CD4-positive, alpha-beta T cell (primary cell): ENCODE measurements at places on chromosomes 3 and 15.

- DNase-seq = no peak
Measured at GRCh38 chr3:126746395-126747177, 42.5 kb downstream of the CHCHD6 start.

GRCh38 chr3:17032407-17033034, 147.8 kb downstream of the PLCL2 start:
- no peak for DNase-seq

- no peak for DNase-seq
Measured at GRCh38 chr3:197064771-197065170, 35.2 kb upstream of the MELTF start.

DNA sequence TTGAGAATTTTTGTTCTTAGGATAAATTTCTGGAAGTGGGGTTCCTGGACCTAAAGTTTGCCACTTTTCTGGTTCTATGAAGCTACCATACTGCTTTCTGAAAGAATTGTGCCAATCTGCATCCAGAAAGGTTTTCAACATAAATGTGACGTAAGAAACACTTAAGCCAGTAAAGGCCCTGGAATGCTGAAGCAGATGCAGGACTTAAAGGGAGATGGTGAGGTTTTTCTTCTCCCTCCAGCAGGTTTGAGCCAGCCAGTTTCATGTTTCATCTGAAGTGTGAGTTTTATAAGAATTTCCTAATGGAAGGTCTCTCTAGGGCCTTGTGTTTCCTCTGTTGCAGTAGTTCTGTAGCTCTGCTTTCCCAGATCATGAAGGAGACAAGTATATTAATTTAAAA, 33.1 kb downstream of the ZNF592 start:
- no peak for DNase-seq

GRCh38 chr3:122640437-122640999, 40.1 kb upstream of the PARP14 start:
- no peak for DNase-seq

- no peak for DNase-seq
Measured at GRCh38 chr3:126546549-126547239, 12.0 kb downstream of the C3orf22 start.

DNA sequence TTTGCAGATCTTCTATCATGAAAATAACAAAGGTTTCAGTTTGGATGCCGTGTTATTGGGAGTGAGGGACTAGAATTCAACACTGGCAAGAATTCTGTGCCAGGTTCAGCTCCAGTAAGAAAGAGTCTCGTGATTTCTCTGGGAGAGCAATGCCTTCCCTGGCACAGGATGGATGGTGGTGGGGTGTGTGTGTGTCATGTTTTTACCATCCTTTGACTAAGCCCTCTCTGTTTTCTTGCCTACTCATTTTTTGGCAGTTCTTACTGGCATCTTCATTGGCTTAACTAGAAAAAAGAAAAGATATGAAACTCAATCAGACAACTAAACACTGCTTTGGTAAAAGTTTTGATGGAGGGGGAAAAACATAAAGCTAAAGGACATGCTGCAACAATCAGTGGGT, 86.6 kb downstream of the FMN1 start:
- no peak for DNase-seq

- DNase-seq = no peak
Measured at GRCh38 chr3:42780398-42780797, 7.3 kb upstream of the CCDC13 start.

DNA sequence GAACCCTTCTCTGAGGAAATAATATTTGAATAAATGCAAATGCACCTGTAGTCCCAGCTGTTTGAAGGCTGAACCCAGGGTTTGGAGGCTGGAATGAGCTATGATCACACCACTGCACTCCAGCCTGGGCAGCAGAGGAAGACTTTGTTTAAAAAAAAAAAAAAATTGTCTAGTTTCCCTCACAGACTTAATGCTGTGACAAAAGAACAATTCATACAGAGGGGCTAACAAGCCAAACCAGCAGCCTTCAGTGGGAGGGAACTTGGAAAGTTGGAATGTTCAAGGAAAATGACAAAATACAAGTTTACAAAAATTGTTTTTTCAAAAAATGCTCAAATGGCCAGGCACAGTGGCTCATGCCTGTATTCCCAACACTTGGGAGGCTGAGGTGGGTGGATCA, 228.0 kb upstream of the CGNL1 start:
- DNase-seq = no peak

DNA sequence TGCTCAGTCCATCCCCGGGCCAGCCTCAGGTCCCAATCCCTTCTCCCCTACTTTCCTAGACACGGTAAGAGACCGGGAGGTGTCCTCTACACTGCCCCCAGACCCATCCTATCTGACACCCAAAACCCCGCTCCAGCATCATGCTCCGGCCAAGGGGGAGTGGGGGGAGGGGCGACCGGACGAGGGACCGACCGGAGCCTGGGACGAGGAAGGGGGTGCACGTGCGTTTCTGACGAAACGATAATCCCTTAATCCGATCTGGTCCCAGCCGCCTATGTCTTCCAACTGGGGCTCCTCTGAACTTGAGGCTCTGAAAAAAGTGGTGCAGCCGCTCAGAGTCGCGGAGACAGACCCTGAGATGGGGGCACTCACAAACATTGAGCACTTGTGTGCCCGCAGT, 494 bp downstream of the CPLX3 start:
- no peak for DNase-seq

GRCh38 chr3:43995547-43996378, 245.9 kb upstream of the TOPAZ1 start:
- DNase-seq = no peak

GRCh38 chr3:126067959-126068358, 16.0 kb downstream of the SLC41A3 start:
- no peak for DNase-seq

DNA sequence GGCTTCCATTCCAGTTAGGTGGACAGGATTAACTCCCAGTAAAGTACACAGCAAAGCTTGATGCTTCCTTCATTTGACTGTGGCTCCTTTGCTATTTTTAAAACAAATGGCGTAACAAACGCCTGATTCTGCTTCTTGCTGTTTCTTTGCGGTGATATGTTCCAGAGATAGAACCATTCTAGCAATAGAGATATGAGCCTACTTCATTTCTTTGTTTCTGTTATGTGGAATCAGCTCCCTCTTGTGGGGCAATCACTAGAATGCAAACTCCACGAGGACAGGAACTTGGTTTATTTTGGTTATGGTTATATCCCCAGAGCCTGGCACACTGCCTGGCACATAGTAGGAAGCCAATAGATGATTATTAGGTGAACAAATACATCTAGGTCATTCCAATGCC, 122.6 kb upstream of the SLC6A11 start:
- DNase-seq = peak; percentile 14

- no peak for DNase-seq
Measured at GRCh38 chr3:16918683-16919025, 33.9 kb downstream of the PLCL2 start.

DNA sequence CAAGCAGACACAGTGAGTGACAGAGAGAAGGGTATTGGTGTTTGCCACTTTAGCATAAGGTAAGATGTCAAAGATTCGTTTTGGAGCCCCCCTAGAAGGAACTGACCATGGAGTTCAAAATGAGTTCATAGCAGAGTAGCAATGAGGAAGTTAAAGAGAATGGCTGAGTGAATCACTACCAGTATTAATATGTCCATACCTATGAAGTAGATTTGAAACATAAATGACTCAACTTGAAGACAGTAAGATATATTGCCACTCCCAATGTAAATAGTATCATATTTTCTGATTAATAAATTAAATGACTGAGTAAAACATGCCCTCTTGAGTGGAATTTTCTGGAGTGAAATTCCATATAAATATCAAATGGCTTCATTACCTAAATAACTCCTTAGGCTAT, 675.1 kb downstream of the NLGN1 start:
- DNase-seq = no peak

- no peak for DNase-seq
Measured at GRCh38 chr15:73564255-73564654, 68.9 kb downstream of the NPTN start.

DNA sequence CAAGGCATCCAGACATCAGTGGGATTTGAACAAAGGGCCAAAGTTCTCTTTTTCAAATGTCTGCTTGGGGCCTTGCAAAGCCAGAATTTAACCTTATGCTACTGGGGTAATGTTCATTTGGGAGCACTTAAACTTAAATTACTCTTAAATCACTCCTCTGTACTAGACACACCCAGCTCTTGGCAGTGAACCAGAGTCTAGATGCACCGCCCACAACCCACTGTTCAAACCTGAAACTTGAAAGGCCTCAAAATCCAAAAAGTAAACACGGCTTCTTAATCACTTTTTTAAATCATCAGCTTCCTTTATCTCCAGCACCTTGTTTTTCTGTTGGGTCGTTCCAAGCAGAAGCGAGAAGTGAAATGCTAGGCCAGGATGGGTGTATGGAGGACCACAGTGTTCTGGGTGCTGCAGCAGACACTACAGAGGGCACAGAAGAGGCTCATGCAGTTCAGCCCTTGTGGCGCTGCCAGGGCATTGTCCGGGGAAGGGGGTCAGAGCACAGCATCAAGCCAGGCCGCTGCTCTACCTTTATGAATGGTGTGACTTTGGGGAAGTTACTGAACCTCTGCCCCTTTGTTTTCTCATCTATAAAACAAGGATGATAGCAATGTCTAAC, 28.8 kb downstream of the MECOM start:
- DNase-seq = no peak

GRCh38 chr3:87996882-87997281, 61.9 kb downstream of the CGGBP1 start:
- DNase-seq = no peak

- no peak for DNase-seq
Measured at GRCh38 chr15:66908744-66909095, 156.7 kb upstream of the SMAD3 start.

- no peak for DNase-seq
Measured at GRCh38 chr3:112817271-112817670, 29.4 kb downstream of the CD200R1L start.

GRCh38 chr3:15510493-15510892, 11.0 kb downstream of the COLQ start:
- no peak for DNase-seq

DNA sequence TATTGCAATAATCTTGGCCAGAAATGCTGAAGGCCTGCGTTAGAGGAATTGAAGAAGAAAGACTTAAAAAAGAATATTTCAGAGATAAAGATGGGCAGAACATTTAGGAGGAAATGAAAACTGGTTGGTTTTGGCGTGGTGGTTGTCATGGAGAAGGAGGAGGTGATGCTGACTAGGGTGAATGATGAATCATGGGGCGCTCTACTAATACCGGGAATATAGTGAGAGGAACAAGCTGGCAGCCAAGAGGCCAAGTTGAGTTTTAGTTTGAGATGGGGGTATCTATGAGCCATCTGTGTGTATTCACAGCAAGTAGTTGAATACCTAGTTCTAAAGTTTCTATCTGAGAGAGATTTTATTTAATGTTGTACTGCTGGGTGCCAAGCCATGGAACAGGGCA, 6.8 kb upstream of the GAP43 start:
- no peak for DNase-seq

DNA sequence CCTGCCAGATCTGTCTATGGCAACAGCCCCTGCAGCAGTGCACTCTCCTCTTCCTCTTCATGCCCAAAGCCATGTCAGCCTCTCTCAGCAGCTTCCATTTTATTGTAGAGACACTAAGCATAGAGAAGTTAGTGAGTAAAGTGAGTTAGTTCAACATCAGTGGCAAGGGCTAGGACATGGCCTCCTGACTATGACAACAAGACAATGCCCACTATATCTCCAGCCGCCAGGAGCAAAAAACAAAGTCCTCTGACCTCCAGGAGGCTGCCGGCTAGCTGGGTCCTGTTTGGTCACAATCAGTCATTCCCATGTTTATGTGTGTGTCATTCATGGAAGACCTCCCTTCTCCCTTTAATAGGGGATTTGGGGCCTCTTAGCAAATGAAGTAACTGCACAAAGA, 14.9 kb downstream of the NR1I2 start:
- no peak for DNase-seq

GRCh38 chr15:89899295-89899945, 5.6 kb upstream of the AP3S2 start:
- DNase-seq = no peak

DNA sequence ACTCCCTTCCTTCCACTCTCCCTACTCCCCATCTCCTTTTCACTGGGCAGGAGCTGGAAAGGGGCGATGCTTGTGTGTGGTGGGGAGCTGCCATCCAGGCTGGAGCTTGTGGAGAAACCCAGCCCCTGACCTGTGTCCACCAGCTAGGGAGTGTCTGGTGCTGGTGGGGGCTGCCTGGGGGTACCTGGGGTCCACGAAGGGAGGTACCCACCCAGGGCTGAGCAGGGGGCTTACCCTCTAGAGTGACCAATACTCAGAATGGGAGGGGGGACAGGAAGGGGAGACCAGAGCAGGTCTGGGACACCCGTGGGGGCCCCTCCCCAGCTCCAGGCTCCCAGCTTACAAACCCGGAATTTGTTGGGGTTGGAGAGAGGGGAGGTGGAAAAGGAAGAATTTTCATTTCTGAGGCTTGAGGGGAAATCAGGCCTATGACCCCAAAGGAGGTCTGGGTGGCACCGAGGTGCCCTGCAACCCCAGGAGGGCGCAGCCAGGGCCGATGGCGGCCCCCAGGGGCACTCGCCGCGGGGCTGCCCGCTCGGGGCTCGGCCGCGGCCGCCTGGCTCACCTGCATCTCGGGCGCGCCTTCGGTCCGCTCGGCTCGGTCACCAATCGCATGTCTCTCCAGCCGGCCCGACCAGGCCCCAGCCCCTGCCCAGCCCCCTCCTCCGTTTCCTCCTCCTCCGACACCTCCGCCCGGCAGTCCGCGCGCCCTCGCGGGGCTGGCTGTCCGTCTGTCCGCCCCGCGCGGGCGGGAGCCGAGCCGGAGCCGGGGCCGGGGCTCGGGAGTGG, 773 bp downstream of the LINGO1 start:
- DNase-seq = no peak

GRCh38 chr3:414063-414462, 217.5 kb downstream of the CHL1 start:
- no peak for DNase-seq

DNA sequence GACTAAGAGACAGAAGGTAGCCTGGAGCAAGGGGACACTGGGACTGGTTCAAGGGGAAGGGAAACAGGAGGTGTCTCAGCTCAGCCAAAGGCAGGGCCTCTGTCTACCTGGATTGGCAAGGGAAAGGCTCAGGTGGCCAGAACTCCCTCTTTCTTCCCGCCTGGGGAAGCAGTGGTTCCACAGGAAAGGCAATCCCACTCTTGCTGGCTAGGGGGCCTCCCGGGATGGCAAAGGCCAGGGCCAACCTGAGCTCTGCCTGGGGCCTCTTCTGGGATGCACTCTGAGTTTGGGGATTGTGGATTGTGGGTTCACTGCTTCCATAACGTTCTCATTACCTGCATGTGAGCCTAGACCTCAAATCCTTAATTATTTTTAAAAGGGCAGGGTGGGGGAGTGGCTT, 13.0 kb upstream of the PARP6 start:
- no peak for DNase-seq

DNA sequence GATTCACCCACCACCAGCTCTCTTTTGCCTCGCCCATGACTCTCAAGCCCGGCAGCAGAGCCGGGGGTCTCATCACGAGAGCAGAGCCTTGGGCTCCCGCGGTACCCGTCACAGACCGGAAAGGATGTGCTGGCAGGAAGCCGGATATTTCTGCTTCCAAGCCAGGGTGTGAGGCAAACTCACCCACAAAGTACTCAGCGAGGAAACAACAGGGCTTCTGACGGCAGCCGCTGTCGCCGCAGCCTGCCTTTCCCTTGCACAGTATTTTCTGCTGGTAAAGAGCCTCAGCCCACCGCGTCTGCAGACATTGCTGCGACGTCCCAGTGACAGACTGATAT, 119.9 kb downstream of the NSMCE3 start:
- DNase-seq = no peak
